ENCODE measurements at places on chromosomes 1 and 21.

DNA sequence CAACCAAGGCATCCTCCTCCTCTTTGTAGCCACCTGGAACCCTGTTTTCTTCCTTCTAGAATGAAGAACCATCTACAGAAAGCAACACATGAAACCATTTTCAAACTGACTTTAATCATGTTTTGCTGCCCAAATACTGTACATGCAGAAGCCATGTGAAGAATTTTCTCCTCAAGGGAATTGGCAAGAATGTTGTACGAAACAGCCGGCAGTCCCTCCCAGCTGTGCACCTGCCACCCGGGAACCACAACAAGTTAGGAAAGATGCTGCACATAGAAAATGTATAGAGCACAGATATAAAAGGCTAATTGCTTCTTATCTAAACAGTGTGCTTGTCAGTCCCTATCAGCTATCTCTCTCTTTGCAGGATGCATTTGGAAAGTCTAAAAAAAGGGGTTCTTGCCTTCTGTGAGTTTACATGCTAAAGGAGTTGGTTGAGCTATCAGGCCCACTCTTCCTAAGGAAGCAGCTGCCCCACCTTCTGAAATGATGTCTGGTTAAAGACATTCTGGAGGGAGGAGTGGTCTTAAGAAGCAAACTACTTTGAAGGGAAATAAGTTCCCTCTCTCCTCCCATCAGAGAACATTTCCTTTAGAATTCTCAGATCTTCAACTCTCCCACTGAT lies 44.8 kb downstream of the RIMS3 start:
- DNase-seq, result no peak

GRCh38 chr1:150966011-150966410 lies 8.6 kb downstream of the CERS2 start:
- no peak for DNase-seq

DNA sequence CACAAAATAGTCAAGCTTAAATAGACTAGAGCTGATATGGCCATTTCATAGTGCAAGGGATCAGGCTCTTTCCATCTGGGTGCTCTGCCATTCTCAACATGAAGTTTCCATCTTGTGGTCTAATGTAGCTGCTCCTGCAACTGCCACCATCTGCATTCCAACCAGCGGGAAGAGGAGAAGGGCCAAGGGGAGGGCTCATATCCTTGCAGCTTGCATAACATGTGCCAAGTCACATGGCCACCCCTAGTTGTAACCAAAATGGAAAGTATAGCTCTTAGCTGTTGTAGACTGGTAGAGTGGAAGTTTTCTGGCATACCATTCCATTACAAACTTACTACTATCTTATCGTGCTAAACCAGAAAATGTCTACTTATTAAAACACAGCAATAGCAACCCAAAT lies 38.9 kb upstream of the IVNS1ABP start:
- DNase-seq, result no peak

- DNase-seq, result no peak
Measured at GRCh38 chr21:42747746-42748351, 94.4 kb downstream of the PDE9A start.

- DNase-seq, result no peak
Measured at GRCh38 chr21:25646474-25646873, 7.4 kb downstream of the JAM2 start.

DNA sequence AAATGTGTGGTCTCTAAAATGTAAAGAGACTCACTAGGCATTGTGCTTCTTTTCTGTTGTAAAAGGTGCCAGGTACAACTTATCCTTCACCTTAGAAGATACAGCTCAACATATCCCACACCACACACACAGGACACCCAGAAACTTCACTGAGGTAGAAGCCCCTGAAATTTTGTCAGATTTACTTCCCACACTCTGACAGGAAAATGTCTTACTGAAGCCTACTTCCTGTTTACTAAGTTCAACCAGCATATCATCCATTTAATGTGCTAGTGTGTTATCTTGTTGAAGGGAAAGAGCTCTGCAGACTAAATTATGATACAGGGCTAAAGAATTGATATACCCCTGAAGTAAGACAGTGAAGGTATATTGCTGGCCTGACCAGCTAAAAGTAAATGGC lies 39.9 kb upstream of the INSL5 start:
- no peak for DNase-seq

- no peak for DNase-seq
Measured at GRCh38 chr1:5729636-5730145, 262.5 kb downstream of the NPHP4 start.

GRCh38 chr1:31346785-31347184 lies 26.1 kb downstream of the FABP3 start:
- no peak for DNase-seq

DNA sequence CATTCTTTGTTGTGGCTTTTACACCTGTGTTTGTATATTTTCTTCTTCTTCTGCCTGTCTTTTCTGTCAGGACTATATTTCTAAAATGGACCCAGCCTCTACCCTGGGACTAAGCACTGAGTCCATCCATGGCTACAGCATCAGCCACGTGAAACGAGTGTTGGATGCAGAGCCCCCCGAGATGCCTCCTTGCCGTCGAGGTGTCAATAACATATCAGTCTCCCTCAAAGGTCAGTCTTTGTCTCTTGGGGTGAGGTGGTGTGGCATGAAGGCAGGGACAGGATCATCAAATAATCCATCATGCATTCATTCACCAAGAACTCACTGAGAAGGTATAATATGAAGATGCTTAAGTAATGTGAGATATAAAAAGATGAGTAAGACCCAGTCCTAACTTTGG lies 19.1 kb upstream of the IPO9 start:
- no peak for DNase-seq

- DNase-seq, result no peak
Measured at GRCh38 chr1:33455539-33456501, 16.6 kb upstream of the ZSCAN20 start.

- DNase-seq, result no peak
Measured at GRCh38 chr1:90201467-90202358, 206.8 kb downstream of the ZNF326 start.

DNA sequence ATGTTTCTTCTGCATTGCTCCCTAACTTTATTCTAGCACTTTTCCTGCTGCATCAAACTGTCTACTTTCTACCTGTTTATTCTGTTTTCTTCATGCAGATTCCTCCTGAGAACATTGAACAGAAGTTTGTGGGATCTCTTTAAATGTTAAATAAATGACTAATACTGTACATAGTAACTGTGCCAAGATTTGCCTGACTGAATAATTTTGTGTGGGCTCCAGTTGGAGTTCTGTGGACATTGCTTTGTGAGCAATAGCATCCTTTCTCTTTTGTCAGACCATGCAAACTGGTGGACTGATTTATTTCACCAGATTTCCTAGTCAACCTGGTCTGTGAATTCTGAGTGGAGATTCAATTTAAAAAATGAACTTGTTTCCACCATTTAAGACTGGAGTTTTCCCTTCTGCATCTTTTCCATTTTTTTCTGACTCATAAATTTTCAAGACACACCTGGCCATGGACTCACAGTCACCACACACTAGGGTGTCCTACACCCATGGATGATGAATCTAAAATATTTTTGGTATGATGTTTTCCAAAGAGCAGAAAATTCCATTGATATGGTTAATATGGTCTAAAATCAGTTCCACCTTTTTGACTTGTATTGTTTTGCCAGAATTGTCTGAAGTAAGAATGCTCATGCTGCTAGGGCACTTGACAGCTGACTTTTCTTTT lies 140.7 kb upstream of the SPAG17 start:
- DNase-seq, result no peak

GRCh38 chr1:43232482-43232881 lies 37.3 kb upstream of the TMEM125 start:
- DNase-seq, result no peak

DNA sequence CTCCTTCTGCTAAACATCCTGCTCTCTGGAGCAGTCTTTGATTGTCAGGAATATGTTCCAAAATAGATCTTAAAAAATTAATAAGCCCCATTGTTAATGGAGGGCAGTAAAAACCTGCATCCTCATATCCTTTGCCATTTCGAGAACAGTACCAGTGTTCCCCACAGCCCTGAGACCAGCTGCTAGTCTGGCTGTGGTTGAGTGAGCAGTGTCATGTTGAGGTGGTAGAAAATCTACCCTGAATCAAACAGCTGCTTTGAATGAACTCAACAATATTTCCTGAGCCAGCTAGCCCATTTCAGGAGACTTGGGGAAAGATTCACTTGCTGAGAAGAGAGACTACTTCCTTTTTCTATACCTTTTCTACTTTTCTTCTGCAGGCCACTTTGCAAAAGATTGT lies 24.4 kb downstream of the FABP3 start:
- no peak for DNase-seq

DNA sequence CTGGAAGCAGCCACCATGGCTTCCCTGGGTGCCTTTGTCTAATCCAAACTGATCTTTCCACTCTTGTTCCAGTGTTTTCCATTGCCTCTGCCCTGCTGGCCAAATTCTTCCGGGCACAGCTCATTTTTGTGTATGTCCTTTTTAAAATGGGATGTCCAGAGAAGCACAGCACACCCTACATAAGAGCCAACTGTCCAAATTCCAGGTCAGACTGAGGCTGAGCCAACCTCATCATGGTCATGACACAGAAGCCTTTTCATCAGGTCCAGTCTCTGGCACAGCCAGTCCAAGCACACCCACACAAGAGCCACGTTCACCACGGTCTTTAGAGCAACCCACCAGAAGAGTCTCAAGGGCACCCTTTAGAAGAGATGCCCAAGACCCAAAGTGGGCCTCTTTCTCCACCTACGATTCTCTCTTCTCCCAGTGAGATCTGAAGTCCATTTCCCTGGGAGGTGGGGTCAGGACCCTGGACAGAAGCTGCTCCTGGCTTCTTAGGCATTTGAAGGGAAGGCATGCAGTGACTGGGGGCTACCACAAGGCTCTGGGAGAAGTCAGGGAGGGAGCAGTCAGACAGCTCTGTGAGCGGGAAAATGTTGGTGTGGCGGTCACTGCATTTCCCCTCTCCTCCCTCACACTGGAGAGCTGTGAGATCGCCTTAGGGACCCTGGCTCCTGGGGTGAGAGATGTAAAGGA lies 53.2 kb downstream of the SYT2 start:
- DNase-seq, result no peak

- DNase-seq, result no peak
Measured at GRCh38 chr21:25960402-25960801, 210.2 kb downstream of the APP start.

DNA sequence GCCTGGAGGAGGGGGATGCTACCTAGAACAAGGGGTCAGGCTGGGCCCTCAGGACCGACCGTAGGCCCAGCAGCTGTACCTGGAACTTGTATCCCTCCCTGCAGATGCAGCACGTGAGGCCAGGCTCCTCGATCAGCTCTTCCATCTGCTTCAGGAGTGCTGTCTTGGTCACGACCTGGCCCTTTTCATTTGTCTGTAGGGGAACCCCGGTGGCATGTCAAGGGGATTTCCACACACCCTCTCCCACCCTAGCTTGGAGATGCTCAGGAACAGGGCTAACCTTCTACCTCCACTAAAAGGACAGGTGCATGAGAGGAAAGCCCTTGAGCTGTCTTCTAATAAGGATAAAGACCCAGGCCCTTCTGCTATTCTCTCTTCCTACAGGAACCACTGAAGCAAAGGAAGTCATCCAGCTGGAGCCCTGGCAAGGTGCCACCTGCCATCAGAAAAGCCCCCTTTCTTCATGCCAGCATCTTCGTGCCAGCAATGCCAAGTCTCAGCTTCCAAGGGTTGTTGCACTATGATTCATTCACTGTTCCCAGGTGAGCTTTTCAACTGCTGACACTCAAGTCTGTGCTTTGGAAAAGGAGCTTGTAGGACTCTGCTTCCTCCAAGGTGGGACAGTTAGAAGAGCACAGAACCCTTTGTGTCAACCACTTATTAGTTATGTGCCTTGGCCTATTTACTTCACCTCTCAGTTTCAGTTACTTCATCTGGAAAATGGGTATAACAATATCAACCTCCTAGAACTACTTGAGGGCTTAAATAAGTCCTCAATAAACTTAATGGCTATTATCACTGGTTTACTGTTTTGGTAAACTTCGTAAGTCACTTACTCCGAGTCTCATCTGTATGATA lies 122.1 kb downstream of the UBR4 start:
- no peak for DNase-seq

DNA sequence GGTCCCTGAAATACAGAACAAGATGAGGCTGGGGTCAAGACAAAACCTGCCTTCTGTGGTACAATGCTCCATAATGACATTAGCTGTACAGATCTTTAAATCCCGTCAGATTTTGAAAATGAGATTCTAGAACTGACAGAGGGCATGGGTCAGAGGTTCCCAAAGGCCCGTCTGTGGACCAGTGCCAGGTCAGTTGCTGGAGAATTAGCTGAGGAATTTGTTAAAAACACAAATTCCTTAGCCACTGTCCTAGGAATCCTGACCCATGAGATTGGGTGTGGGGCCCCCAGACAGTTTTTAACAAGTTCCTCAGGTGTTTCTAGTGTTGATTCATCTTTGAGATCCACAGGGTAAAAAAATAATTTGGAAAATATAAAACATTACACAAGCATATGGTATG lies 97.0 kb downstream of the SIPA1L2 start:
- DNase-seq, result no peak

DNA sequence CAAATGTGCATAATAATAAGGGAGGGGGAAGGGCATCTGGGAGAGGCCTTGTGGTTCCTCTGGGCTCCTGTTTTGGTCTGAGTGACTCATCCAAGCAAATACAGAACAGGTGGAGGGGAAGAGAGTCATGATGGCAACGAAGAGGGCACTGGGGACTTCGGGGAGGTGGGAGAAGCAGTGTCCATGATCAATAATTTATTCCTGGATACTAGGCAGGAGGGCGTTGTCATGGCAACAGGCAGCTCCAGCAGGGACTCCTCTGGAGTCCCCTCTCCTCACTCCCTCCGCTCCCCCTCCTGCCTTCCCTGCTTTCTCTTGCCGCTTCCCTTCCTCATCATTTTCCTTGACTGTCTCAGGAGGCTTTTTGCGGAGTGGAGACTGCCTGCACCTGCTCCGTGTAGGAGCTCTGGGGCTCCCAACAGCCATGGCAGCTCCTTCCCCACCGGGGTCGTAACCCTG lies 12.3 kb upstream of the NFASC start:
- DNase-seq, result no peak

GRCh38 chr1:147760481-147761260 lies at the start of gene GJA5:
Gene GJA5 (minus strand): TSS chr1:147760602. CDS start chr1:147759238, 1,364 bp downstream.
- no peak for DNase-seq

GRCh38 chr1:52157582-52157981 lies 15.7 kb downstream of the ZFYVE9 start:
- DNase-seq, result no peak

DNA sequence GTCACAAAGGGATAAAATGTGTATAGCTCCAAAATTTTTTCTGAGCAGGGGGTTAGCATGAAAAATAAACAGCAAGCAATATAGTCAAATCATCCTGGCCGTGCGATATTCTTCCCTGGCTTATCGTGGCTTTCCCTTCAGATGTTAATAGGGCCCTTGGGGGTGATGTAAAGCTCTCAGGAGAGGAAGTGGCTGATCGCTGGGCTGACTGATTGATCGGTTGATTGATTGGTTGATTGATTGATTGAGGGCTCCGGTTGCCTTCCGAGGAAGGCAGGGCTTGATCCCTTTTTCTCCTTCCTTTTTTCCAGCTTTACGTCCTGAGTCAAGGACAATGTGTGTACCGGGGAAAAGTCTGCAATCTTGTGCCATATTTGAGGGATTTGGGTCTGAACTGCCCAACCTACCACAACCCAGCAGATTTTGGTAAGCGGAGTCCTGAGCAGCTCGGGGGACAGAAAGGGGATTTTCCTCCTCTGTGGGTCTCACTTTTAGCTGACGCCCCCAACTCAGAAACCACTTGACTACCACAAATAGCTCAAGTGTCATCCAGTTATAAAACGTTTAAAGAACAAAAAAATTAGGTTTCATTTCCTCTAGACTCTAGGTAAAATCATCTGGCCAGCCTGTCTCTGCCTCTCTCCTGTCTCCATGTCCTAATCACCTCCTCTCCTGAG lies 29.5 kb downstream of the TFF3 start:
- no peak for DNase-seq

- no peak for DNase-seq
Measured at GRCh38 chr1:230790026-230790425, 42.8 kb downstream of the CAPN9 start.
